Activated CD4-positive, alpha-beta memory T cell treated with anti-CD3 and anti-CD28 coated beads for 36 hours (primary cell): ENCODE measurements at places on chromosomes 2 and 18.

DNA sequence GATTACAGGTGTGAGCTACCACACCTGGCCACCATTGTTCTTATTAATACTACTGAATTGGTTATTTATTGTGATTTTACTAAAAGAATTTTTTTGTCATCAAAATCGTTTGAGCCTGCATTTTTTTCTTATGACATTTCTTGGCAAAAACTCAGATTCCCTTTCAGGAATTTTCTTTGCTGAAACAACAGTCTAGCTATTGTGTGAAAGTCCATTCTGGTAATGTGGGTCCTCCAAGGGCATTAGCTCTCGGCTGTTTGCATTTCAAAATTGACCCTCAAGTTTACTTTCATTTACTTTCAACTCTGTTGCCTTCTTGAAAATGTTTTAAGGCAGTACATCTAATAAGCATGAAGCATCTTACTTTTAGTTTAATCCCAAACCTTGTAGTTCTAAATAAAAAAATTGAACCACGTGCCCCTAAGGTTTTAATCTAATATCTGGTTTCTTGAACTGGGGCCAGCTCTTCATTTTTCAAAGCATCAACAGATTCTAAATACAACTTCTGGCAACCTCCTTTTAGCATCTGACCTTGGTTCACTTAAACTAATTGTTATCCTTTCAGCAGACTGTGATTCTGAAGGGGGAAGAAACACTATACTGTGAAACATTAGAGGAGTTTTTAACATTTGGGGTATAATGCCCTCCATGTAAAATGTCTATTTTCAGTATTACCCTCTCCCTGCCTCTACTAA, 325.2 kb upstream of the RAB12 start:
- DNase-seq = no peak

- DNase-seq = no peak
Measured at GRCh38 chr2:209761566-209761965, 10.1 kb upstream of the UNC80 start.

- no peak for DNase-seq
Measured at GRCh38 chr2:64745562-64745961, 91.8 kb upstream of the SERTAD2 start.

GRCh38 chr2:200320344-200320743, 13.9 kb downstream of the SPATS2L start:
- no peak for DNase-seq

GRCh38 chr18:69992776-69993175, 45.1 kb upstream of the CD226 start:
- no peak for DNase-seq

- no peak for DNase-seq
Measured at GRCh38 chr2:212672186-212672585, 133.6 kb upstream of the ERBB4 start.

GRCh38 chr18:75213611-75214331, 3.2 kb downstream of the TSHZ1 start:
- no peak for DNase-seq

DNA sequence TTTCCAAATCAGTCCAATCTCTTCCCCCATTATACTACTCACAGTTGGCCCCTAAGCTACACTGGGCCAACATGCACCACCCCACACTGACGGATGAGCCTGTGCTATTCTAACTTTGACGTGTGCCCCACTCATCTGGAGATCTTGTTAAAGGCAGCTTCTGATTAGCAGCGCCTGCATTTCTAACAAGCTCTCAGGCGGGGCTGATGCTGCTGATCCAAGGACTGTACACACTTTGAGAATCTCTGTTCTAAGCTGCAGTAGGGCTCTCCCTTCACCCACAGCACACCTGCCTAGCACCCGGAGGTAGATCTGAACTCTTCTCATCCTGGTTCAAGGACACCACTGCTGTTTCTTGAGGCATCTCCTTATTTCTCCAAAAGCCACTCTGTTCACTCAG, 200.7 kb downstream of the SLC4A3 start:
- DNase-seq = no peak

GRCh38 chr2:62038975-62039771, 133.7 kb downstream of the COMMD1 start:
- peak; percentile 42 for DNase-seq

DNA sequence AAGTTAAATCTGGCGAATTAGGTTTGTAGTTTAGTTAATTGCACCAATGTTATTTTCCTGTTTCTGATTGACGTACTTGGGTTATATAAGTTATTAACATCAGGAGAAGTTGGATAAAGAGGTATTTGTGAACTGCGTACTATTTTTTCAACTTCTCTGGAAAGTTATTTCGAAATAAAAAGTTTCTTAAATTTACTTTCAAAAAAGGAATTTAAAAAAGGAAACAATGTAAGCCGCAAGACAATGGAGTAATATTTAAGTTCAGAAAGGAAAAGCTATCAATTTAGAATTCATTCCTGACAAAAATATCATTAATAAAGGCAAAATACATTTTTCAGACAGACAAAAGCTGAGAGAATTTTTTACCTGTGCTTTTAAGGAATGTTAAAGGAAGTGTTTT, 47.7 kb downstream of the RAB10 start:
- DNase-seq = no peak

DNA sequence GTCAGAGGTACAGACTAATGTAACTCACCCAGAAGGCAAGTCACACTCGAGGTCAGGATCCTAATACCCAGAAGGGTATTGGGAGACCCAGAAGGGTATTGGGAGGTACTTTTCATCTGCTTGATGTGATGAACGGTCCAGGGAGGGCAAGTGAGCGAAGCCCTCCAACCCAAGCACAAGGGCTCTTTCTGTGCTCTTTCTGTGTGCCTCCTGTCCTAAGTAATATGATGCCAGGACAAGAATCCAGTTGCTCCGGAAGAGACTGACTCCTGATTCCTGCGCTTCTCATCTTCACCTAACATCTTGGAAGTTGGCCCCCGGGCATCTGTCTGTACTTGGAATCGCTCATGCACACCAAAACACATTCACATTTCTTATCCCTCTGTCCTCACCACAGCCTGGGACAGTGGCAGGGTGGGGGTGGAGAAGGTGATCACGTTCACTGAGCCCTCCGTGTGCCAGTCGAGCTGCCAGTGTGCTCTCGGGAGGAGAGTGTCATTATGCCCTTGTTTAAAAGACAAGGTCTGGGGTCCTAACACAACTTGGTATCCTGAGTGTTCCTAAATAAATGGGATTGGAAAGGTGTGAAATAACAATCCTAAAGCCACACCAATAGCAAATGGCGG, 17.1 kb downstream of the GYPC start:
- DNase-seq = no peak

DNA sequence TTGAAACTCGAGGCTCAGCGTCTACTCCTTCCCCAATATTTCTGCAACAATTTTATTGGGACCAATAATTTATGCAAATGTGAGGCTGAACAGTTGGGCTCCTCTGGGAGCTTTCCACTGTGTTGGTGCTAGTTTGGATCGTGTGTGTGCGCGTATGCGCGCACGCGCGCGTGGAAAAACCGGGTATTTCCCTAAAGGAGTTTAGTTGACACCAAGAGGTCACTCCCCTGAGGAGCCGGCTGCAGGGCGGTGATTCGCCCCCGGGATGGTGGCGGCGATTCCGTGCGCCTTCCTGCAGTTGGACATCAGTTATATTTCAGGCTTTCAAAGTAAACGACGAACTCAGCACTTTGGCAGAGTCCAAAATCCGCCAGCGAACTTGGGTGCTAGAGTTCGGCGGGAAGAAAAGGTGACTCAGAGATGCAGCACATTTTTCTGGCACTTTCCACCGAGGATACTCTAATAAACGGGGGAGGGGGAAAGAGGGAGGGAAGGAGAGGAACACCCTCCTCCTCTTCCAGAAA, 186.5 kb upstream of the FANCL start:
- DNase-seq = no peak

DNA sequence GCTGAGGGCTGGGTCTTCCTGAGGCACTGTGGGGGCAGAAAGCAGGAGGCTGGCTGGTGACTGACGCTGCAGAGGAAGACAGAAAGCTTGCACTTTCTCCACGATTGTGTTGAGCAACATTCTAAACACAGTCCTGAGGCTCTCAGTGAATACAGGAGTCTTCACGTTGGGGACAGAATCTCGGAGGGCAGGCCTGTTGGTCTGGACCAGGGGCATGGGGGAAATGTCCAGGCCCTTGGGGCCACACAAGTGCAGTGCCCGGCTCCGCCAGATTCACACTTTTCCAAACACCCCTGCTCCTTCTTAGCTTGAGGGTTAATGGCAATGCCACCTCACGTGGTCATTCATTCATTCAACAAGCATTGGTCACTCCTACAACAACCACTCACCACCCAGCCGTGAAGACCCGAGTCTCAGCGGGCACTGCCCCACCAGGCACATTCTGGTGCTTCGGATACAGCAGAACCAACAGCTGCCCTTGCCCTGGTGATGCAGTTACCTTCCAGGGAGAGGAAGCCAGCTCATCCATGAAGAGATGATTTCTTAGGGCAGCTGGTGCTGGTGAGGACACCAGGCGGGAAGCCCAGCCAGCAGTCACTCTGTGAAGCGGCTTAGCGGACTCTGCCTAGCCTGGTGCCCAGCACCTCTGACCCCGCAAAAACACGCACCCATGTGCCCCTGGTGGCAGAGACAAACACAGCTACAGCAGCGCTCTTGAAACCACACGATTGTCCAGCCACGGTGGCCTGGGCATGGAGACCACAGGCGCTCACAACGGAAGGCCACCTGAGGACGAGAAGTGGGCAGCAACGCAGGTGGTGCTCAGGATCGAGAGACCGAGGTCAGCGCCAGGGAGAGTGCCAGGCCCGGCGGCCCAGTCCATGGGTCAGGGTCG, 10.9 kb upstream of the GPC1 start:
- no peak for DNase-seq

GRCh38 chr2:134771313-134771801, 52.6 kb upstream of the TMEM163 start:
- DNase-seq = no peak

- DNase-seq = no peak
Measured at GRCh38 chr2:173358616-173359015, 3.9 kb downstream of the CDCA7 start.

GRCh38 chr2:193074933-193075332, 880.2 kb upstream of the TMEFF2 start:
- DNase-seq = no peak

GRCh38 chr2:201415149-201415548, 36.1 kb downstream of the TRAK2 start:
- DNase-seq = no peak

DNA sequence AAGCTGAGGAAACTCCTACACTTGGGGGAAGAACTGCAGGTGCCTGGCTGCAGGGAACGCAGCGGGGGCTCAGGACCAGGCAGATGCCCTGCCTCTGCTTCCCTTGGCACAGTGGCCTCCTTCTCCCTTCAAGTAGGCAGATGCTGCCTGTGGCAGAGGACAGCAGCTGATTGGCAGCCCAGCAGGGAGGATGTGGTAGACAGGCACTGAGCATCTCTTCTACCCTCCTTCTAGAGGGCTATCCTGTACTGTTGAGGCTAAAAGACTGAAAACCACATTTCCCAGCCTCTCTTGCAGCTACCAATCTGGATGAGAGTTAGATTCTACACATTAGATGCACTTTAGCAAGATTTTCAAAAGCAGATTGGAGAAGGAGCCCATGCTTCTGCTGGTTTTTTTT, 105.7 kb downstream of the MSH2 start:
- no peak for DNase-seq

GRCh38 chr18:11733031-11733430, 44.0 kb downstream of the GNAL start:
- DNase-seq = peak; percentile 83

- DNase-seq = no peak
Measured at GRCh38 chr2:212957624-212958023, 193.8 kb downstream of the IKZF2 start.

GRCh38 chr18:2572171-2572569, 813 bp downstream of the NDC80 start:
- no peak for DNase-seq

DNA sequence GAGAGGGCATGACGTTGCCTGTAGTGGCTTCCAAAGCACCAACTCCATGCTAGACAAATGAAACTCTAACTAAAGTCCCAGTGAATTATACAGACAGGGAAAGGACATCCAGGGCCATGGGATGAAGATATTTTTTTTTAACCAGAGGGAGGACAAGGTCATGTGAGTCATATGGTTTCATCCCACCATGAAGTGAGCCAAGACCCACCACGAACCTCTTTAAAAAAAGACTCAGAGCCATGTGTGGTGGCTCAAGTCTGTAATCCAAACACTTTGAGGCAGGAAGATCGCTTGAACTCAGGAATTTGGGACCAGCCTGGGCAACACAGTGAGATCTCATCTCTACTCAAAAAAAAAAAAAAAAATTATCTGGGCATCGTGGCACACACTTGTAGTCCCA, 115.2 kb downstream of the LIPG start:
- no peak for DNase-seq

- DNase-seq = peak; percentile 5
Measured at GRCh38 chr2:3624059-3624794, 29.3 kb downstream of the COLEC11 start.

DNA sequence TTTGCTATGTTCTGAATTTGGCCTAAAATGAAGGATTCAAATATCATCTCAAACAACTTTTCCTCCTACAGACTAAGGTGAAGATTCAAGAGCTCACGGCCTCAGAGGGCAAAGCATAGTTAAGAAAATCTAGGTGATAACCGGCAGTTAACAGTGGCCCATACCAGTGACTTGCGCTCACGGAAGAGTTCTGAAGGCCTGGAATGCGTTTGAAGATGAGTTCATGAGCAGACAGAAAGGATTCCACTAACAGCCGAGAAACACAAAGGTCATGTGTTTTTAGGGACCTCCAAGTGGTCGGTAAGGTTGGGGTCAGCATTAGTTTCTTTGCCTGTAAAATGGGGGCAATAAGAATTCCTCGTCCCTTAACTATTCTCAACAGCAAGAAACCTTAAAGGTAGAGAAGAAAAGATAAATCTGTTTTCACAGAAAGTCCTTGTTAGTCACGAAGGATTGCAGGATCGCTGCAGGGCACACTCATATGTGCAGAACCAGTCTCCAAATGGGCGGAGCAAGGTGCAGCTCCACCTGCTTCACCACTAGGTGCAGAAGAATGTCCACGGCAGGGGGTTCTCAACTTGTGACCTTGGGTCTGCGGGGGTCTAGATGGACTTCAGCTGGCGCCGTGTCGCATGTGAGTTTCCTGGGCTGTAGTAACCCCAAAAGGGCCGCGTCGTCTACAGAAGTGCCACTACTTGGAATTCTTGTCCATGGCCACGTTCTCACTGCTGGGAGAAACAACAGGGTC, 708 bp upstream of the RPIA start:
- peak; percentile 68 for DNase-seq

DNA sequence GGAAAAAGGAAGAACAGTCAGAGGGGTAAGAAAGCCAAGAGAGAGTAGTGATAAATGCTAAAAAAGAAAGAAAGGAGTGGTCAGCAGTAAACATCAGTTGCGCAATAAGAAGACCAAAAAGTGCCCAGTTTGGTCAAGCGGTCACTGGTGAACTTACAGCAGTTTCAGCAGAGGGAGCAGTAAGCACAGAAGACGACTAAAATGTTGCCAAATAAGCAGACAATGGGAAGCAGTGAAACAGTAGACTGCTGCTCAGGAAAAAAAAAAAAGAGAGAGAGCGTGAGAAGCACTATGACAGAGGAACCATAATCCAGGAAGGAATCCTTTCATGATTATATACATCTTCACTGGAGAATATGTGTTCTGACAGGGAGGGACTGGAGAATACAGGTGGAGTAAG, 45.8 kb downstream of the DNAJC10 start:
- DNase-seq = no peak
